PC-3 (cell line): ENCODE measurements at places on chromosomes 12 and 14. TPM values are rescaled to one million over a fixed set of nuclear protein-coding genes. Genes with fewer than 3 reads are reported as not detected.

The NAV3 gene
- 1.6 and 6.8 TPM in 2 replicates for total RNA-seq

The NINJ2 gene
- total RNA-seq, result not detected in 2 replicates

DNA sequence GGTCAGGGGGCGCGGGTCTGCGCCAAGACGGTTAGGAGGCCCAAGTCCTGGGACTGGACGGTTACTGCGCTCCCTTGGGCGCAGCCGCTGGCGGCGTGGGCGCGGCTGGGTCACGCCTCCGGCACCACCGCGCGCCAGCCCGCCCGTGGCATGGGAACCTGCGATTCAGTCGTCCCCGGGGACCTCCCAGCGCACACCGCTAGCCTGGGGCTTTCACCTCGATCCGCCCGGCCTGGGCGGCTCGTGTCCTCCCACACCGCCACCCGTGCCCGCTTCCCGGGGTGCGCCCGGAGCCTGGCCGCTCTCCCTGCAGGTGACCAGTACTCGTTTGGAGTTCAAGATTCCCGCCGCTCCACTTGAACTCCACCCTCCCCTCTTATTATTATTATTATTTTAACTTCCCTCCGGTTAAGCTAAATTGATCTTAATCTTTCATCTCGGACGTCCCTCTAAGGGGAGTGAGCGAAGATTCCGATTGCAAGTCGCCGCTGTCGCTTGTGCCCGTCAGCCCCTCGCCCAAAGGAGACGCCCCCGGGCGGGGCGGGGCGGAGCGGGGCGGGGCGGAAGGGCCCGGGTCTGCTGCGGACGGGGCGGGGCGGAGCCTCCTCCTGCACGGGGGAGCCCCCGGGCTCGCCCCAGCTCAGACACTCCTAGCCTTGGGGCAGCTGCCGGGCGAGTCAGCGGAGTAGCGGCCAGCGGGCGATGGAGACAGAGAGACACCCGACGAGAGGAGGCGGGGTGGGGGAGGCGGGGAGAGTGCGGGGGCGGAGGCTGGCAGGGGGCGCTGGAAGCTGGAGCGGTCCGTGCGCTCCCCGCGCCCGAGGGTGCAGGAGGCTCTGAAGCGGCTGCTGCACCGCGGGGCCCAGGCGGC is at the start of gene KCNMB4:
Gene KCNMB4 (plus strand): TSS at position 643 of the 871 bp plus-strand sequence. CDS start 445 bp downstream, outside the sequence.
- DNase-seq, result peak; percentile 74

- peak; percentile 95 for DNase-seq
These were observed 161.3 kb upstream of the IFNG-AS1 start for GRCh38 chr12:67827820-67828383.

DNA sequence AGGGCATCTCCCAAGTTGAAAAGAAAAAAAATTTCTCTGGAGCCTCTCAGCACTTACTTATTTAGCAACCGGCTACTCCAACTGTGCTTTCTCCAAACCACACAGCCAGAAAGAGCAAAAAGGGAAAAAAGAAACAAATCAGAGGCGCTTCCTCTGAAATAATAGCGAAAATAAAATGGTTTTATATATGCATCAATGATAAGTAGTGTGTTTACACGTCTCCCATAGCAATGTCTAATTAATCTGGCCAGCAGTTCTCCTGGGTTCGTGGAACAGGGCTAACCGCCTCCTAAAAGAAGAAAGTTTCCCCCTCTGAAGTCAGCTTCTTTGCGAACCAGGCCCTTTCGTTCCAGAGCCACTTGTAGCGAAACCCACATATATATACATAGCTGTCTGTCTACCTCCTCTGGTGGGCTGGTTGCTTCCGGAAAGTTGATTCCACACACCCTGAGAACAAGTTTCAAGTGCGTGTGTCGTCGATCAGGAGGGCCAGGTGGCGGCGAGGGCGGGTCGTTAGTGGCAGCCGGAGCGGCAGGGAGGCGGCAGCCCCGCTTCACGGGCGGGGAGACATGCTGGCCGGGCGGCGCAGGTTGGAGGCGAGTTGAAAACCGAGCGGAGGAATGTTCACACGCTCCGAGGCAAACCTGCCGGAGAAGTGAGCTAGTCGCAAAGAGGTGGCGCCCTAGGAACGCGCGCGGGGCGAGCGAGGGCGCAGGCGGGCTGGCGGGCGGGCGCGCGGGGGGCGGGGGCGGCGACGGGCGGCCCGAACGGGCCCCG is 2.7 kb downstream of the PTHLH start:
- peak; percentile 100 for DNase-seq

GRCh38 chr12:92628476-92628875 is 74.3 kb upstream of the PLEKHG7 start:
- no peak for DNase-seq

DNA sequence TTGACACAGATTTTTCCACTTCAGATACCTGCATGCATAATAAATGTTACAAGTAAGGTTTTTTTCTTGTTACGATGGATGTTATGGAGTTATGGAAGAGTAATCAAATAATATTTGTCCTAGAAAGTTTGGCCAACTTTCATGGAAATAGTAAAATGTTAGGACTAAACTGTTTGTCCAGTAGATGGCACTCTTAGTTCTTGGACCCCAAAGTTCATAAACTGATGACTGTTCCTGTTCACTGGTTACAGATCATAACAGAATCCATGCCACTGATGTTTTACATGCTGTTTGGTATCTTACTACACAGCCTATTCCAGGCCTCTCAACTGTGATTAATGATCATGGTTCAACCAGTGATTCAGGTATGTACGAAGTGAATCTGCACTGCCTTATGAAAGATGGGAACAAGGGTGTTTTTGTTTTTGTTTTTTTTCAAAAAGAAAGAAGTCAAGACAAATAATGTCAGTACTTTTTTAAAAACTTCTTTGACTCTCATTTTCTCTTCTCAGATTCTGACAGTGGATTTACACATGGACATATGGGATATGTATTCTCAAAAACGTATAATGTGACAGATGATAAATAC is 48.8 kb upstream of the SLCO1C1 start:
- DNase-seq, result peak; percentile 54

- no peak for DNase-seq
These were observed 36.2 kb upstream of the SOCS2 start for GRCh38 chr12:93536111-93536765.
